ENCODE measurements at places on chromosomes 16 and 17.
A peak's percentile ranks its signal among the peaks of the same experiment; 100 is the strongest.

DNA sequence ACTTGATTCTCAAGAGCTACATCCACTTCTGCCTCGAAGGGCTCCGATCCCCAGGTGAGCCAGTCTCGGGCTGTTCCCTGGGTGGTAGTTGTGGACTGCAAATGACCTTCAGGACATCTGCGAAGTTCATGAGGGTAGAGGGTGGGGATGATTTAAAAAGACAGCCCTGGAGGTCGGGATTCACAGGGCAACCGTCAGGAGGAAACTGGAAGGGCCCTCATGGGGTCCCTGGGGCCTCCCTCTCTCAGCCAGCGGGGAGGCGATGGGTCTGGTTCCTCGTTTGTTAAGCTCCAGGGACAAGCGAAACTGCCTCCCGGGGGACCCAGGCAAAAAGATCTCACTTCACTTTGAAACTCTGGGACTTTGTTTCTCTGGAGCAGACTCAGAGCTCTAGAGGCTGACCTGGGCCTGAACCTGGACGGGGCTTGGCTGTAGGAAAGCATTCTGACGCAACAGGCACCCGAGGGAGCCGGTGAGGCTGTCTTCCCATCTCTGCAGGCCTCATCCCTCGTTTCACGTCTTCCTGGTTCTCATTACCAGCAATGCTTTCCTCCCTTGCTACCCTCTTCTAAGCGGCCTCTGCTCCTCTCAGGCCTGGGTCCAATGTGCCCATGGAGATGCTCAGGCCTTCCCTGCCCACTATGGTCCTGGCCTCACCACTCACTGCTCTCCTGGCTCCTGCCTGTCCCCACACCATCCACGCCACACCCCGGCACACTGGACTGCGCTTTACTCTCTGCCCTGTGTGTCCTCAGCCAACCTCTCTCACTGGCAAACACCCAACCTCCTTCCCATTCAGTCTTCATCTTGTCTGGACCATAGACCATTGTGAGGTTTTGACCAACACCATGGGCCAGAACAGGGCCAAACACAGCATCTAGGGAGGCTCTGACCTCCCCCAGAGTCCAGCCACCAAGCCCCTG is 214.2 kb upstream of the TNRC6C start:
- DNase-seq, result no peak

DNA sequence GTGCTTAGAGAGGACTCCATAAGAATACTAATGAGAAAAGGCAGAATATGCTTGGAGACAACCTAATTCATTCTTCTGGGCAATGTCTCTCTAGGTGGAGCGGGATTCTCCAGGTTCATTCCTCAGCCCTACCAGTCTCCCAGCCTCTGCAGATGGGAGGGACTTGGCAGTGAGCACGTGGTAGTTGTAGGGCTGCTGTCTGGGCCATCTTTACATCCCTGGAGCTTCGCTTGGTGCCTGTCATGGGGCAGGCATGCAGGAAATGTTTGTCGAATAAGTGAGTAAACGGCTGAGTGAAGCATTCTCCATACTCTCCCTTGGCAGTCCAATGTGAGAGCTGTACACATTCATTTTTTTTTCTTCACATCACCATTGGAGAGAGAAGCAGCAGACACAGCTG is 387.5 kb downstream of the UTP18 start:
- DNase-seq, result no peak

DNA sequence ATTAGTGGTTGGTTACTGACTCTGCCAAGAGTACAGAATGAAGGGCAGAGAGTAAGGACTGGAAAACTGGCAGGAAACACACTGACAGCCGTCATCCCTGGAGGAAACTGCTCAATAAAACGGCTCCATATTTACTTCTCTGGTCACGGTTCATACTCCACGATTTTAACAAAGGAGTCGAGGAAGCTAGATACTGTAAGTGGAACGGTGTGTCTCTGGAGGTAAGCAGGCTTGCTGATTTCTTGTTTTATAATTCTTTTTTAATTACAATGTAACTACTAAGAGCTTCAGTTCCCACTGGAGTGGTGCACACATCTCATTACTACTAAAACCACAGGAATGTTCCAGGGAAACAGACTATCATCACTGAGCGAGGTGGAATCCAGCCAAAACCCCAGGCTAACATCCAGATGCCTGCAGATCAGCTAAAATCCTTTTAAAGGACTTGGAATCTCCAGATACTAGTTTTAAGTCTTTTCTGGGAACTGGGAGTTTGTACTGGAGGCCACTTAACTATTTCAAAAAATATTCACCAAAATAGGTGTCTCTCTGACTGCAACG is 17.8 kb downstream of the SERPINF1 start:
- peak; percentile 89 for DNase-seq

GRCh38 chr17:28500712-28501379 is 5.3 kb upstream of the FOXN1 start:
- DNase-seq, result no peak

DNA sequence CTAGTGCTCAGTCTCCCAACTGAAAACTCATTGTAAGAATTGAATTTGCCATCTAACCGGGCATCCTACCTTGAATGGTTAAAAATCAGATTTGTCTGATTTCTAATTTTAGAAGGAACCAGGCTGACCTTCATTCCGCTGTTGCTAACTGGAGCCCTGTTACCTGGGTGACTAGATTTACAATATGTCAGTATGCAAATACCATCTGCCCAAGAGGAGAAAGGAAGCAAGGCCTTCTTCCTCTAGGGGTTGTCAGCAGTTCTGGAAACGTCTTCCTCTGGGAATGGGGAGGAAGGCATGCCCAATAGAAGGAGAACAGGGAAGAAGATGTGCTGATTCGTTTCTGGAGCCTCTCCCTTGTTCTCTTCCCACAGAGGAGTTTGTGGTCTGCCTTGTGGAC is 137.9 kb downstream of the PITPNC1 start:
- DNase-seq, result no peak

DNA sequence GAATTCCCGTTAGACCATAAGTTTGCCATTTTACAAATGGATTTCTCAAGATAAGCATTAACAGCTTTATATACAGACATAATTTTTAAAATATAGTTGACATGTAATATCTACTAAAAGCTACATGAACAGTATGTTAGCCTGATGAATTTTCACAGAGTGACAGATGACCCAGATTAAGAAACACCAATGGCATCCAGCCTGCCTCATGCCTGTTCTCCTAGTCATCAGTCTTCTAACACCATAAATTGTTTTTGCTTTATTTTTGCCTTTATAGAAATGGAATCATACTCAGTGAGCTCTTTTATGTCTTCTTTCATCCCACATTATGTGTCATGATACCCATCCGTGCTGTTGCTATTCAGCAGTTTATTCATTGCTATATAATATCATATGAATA is 80.0 kb downstream of the ATF7IP2 start:
- no peak for DNase-seq

GRCh38 chr17:77143306-77143705 is 2.5 kb downstream of the SEC14L1 start:
- DNase-seq, result no peak

- no peak for DNase-seq
These were observed 22.5 kb downstream of the VPS53 start for GRCh38 chr17:692116-692515.

- no peak for DNase-seq
These were observed at the start of gene KRTAP4-1 for GRCh38 chr17:41184480-41184961. Gene KRTAP4-1, minus strand, starts transcription at chr17:41184911. Its CDS starts 57 bp downstream, at chr17:41184854.

GRCh38 chr17:9240659-9241370 is 219.5 kb downstream of the NTN1 start:
- no peak for DNase-seq

DNA sequence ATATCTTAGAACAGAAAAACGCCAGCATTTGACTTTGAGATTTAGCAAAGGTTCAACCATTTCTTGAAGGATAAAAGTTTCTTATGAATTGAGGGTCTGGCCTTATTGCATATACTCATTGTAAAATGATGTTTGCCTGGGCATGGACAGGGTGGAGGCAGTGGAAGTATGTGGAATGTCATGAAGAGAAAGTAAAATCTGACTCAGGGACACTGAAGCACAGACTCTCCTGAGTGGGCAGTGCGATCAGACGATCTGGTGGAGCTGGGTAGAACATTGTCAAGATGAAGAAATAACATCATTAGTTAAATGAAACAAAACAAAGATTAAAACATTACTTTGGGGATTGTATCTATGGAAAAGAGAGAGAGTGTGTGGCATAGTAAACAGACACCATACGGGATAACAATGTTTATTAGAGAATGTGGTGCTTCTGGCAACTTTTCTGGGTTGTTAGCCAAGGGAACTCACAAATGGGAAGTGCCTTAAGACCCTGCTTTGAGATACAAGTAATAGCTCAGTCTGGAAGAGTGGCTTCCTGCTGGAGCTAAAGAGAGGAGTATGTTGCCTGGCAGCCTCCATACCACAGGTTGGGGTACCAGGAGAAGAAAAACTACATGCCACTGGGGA is 4.4 kb downstream of the MAP3K3 start:
- no peak for DNase-seq

DNA sequence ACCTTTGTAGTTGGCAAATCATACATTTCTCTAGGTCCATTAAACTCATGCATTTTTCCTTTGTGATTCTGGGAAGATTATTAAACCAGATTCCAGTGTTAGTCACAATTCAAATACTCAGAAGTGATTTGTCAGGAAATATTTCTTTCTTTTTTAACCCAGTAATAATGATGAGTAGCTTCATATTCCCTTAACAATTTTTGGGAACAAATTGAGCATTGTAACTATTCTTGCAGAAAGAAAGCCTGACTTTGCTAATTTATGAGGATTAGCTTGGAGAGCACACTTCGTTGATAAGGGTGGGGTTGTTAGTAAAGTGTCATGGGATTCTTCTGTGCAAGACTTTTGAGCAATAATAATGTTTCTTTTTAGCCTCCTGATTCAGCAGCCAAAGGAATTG is 18.7 kb upstream of the KRT24 start:
- DNase-seq, result no peak

DNA sequence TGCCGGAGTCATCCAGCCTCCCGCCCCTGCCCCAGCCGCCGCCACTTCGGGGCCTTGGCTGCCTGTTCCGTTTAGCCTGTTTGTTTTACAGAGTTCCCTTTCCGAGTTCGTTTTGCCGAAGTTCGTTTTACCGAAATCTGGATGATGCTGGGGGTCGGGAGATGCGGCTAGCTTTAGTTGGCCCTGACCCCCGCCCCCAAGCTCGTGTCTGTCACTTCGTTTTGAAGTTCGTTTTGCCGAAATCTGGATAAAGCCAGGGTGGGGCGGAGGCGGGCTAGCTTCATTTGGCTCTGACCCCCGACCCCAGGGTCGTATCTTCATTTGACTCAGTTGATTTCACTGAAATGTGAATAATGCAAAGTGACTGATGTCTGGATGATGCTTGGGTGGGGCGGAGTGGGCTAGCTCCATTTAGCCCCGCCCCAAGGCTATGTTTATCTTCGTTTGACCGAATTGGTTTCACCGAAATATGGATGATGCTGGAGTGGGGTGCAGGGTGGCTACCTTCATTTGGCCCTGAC is 591 bp downstream of the PSMD7 start:
- no peak for DNase-seq

DNA sequence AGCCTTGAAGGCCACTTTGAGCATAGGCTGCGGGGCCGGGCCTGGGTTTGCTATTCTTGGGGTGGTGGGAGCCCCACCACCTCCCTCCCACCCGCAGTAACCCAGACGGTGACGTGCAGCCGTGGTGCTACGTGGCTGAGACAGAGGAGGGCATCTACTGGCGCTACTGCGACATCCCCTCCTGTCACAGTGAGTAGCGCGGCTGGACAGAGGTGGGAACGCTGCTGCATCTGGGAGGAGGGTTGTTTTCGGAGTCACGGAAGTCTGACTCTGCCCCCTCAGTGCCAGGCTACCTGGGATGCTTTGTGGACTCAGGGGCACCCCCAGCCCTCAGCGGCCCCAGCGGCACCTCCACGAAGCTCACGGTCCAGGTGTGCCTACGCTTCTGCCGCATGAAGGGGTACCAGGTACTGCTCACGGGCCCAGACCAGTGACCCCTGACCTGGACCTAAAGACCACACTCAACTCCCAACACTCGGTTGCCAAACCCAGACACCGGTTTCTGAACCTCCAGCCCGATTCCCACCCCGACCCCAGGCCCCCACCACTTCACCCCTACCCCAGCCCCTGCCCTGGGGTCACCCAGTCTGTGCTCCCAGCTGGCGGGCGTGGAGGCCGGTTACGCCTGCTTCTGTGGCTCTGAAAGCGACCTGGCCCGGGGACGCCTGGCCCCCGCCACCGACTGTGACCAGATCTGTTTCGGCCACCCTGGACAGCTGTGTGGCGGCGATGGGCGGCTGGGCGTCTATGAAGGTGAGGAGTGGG is 2.1 kb downstream of the KREMEN2 start:
- no peak for DNase-seq

DNA sequence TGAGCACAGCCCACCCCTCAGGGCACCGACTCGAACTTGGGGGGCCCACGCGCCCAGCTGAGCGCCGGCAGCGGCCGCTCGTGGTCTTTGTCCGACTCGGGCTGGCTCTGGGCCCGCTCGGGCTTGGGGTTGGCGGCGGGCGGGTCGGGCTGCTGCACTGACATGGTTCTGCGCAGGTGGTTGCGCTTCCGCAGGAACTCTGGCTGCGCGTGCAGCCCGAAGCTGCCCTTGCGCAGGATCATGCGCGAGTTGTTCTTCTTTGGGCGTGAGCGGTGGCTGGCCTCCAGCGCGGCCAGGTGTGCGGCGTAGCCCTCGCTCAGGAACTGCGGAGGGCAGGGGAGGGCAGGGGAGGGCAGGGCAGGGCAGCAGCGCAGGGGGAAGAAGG is 11.1 kb downstream of the PIMREG start:
- no peak for DNase-seq
